T-helper 2 cell (primary cell): ENCODE measurements at places on chromosomes 4 and X.

DNA sequence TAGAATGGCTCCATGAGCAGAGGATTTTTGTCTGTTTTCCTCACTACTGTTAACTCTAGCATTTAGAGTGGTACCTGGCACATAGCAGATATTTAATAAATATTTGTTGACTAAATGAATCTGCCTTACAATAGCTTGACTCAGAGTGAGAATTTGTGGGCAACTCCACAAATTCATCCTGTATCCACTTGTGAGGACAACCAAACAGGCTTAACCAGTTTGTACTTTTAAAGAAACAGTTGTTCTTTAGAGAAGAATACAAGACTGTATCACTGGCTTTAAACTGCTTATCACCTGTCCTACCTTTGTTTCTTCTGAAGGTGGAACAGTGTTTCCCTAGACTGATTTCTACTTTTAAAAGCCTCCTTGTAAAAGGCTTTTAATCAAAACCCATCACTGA lies 141.3 kb upstream of the SH3RF1 start:
- DNase-seq: no peak

DNA sequence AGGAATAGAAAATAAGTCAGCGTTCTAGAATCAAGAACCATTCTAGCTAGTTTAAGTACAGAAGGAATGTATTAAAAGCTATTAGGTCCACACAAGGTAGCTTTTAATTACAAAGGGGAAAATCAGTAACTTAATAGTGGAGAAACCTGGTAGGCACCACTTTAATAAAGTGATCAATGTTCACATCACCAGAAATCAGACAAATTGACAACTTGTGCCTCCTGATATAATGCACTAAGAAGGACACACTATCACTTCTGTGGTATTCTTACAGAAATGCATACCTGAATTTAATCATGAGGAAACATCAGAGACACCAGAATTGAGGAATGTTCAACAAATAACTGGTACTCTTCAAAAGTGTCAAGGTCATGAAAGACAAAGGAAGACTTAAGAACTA lies 54.9 kb downstream of the NYX start:
- DNase-seq: no peak

- no peak for DNase-seq
Measured at GRCh38 chr4:7540206-7540605, 105.5 kb upstream of the PSAPL1 start.

- DNase-seq: no peak
Measured at GRCh38 chr4:38559374-38559773, 104.6 kb upstream of the KLF3 start.

GRCh38 chr4:117357437-117357836 lies 272.1 kb upstream of the TRAM1L1 start:
- no peak for DNase-seq

DNA sequence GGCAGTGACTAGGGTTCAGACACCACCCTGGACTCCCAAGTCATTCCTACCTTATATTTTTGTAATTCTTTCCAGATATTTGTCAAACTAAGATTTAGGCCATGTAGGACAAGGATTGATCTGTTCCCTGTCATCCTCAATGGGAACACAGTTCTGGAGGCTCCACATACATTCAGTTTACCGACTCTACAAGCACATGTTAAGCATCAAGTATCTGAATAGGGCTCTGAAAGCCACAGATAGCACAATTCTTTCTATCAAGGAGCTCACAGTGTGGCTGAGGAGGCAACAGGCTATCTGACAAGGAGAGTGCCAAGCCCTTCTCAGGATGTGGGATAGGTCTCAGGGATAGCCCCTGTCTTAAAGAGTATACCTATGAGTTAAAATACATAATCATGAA lies 37.0 kb upstream of the CXCL8 start:
- DNase-seq: no peak

- DNase-seq: no peak
Measured at GRCh38 chrX:149498767-149499166, 6.3 kb downstream of the IDS start.

GRCh38 chr4:57303012-57303751 lies 193.0 kb upstream of the IGFBP7 start:
- no peak for DNase-seq

DNA sequence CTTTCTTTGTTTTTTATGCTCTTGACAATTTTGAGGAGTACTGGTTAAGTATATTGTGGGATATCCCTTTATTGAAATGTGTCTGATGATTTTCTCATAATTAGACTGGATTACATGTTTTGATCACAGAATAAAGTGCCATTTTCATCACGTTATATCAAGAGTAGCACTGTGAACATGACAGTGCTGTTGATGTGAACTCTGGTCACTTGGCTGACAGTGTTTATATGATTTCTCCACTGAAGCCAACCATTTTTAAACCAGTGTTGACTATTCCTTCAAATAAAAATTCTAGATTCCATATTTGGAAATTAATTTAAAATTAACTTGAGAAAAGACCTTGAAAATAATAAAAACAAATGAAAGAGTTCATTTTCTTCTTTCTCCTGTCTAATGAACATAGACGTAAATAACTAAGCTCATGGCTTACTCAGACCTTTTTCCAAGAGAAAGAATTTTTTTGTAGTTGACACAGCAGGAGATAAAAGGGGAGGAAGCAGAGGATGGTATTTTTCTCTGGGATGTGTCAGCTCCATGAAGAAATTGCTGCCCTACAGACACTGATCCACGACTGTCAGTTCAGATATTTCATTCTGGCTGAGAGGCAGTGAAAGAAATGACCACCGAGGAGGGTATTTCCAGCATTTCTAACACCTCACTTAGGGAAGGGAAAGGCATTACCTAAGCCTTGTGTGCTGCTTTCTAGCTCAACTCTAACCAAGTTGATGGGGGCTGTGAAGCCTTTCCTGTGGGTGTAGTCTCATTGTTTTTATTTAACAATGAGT lies 150.9 kb upstream of the ANK2 start:
- DNase-seq: no peak

- no peak for DNase-seq
Measured at GRCh38 chr4:148429206-148429605, 13.0 kb downstream of the NR3C2 start.

DNA sequence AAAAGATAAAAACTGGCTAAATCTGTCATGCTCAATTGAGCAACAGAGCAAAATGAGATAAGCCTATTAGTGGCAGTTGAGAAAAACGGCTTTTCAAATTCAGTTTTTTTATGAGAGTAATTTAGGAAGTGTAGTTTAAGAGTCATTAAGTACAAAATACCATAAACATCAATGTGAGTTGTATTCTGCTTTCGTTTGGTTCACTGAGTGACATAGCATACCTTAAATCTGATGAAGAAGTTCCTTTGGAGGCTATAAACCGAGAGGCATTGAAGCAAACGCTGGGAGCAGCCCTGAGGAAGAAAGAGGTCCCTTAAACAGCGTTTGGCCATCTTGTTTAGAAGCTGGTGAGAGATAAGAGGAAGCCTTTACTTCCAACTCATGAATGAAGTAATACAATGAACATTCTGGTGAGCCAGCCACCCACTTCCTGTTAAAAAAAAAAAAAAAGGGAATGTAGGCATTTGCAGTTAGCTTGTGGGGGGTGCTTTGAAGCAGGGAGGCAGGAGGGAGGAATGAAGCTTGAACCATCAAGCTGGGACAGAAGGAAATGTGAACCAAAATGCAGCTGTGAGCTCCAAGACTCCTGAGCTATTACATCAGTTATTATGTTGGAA lies 132.3 kb downstream of the ZNF330 start:
- DNase-seq: no peak

DNA sequence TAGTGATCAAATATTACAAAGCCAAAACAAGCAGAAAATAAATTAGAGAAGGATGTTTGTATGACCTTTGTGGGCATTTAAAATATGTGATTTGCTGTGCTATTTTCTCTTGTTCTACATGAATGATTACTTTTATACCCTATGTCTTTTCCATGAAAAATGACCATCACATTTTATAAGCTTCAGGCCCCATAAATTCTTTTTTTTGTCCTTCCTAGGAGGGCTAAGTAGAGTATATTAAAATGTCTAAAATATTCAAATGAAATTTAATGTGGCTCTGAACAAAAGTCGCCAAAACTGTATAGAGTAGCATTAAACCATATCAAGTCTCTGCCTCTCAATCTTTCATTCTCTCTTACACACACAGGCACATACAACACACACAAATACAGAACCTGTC lies 15.9 kb upstream of the EMCN start:
- DNase-seq: no peak

GRCh38 chr4:176238826-176239225 lies 30.2 kb downstream of the ASB5 start:
- no peak for DNase-seq

DNA sequence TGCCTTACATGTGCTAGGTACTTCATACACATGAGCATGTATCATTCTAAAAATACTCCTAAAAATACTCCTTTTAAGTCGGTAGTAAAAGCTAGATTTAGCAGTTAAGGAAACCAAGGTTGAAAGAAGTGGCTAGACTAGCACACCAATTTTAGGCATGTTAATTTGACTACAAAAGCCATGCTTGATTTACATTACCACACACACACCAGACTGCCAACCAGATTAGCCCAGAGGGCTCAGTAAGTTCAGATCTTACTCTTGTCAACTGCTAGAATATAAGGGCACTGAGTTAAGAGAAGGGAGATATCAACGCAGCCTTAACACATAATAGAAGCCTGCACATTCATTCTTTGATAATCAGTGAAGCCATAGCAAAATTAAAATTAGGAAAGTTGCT lies 117.9 kb downstream of the MID1IP1 start:
- no peak for DNase-seq

DNA sequence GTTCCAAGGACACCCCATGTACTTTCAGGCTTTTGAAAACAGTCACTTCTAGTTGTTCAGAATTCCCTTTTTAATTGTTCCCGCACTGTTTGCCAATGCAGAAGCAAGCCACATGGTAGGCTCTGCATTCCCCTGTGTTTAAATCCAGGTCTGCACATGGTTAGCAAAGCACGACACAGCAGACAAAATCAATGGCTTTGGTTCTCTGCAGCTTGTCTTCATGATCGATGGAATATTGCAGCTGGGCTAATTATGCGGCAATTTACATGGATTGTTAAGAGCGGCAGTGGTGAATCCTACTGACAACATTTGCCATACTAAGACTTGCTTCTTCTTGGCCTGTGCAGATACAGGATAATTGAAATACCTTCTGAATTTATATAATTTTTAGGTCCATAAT lies 20.6 kb upstream of the INPP4B start:
- DNase-seq: no peak

DNA sequence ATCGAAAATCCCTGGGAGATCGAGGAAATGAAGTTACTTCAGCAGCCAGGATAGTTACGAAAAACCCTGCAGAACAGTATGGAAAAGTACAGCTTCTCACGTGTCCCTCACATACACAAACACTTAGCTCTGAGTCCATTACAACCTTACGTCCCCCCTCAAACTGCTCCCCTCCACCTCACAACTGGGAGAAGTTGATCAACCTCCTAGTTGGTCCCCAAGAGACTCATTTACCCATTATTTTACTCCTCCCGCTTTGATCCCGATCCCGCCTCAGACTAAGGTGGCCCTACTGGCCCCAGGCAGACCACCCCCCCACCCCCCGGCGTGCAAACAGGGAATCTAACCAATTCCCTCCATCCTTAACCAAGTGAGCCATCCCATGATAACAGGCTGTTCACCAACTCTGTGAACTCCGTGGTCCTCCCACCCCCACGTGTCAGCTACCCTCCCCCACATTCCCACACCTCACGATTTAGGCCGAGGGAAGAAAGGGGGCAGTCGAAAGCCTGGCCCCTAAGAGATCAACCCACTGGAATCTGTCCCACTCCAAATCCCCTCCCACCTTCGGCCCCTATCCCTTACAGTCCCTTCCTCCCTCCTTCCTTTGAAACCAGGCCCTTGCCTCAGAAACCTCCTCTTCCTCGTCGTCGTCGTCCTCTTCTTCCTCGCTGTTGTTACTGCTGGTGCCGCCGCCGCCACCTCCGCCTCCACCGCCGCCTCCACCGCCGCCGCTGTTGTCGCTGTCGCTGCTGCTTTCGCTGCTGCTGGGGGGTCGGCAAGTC lies 755 bp downstream of the ANKRD17 start:
- peak; percentile 13 for DNase-seq

GRCh38 chr4:688854-689681 lies at the start of gene SLC49A3:
SLC49A3 (minus strand) TSS chr4:689151; CDS start chr4:689127, 24 bp downstream.
- no peak for DNase-seq

DNA sequence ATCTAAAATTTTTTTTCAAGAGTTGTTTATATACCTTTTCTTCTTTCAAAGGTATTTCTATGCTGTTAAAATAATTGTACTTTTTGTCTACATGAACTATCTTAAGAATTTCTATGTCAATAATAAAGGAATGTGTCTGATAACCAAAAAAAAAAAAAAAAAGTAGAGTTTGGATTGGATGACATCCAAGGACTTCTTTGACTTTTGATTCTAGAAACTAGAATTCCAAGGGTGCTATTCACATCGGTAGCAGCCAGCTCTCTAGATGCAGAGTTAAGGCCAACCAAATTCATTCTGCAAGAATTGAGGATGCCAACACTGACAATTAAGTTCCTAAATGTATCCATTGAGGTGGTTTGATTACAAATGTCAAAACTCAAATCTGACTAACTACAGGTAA lies 42.0 kb upstream of the PRKG2 start:
- DNase-seq: no peak

DNA sequence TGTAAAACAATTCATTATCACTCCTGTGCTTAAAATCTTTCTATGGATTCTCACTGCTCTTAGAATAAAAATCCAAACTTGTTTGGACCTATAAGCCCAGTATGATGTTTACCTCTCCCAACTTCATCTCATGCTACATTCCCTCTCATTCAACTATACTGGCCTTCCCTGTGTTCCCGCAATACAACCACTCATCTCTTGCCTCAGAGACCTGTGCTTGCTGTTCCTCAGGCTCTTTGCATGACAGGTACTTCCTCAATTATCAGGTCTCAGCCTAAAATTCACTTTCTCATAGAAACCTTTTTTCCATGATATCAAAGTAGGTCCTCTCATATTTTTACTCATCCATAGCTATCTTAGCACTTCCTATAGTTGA lies 71.7 kb downstream of the ENOX2 start:
- DNase-seq: no peak

DNA sequence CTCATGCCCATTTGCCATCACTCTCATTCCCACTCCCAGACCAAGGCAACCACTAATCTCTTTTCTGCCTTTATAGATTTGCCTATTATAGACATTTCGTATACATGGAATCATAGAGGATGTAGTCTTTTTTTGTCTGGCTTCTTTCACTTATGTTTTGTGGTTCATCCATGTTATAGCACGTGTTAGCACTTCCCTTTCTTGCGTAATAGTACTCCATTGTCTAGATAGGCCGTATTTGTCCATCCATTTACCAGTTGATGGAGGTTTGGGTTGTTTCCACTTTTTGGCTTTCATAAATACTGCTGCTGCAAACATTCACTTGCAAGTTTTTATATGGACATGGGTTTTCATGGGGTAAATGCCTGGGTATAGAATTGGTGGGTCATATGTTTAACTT lies 48.4 kb downstream of the KIF4A start:
- no peak for DNase-seq

GRCh38 chr4:36029951-36030350 lies 214.4 kb downstream of the ARAP2 start:
- DNase-seq: no peak

DNA sequence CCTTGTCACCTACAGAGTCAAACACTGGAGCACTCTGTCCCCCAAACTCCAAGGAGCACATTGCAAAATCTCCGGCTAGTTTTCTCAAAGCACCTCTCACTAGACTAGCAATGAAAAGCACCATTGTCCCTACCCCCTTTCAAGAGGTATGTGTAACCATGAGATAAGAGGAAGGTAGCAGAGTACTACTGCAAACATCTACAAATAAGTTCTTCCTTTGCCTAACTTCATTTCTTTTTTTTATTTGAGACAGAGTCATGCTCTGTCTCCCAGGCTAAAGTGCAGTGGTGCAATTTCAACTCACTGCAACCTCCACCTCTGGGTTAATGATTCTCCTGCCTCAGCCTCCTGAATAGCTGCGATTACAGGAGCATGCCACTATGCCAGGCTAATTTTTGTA lies 17.7 kb downstream of the PPP4R3C start:
- no peak for DNase-seq
